ENCODE measurements at places on chromosomes 11 and 22. TPM values are rescaled to one million over a fixed set of nuclear protein-coding genes. Genes with fewer than 3 reads are reported as not detected.
A peak's percentile ranks its signal among the peaks of the same experiment; 100 is the strongest.

GRCh38 chr22:36087784-36088183 lies 59.2 kb upstream of the RBFOX2 start:
- H3K4me1 ChIP-seq: no peaks in the 10 kb centered on the region
- no peak overlapping the region for H3K4me3 ChIP-seq
- no peaks in the 10 kb centered on the region for H3K36me3 ChIP-seq
- no peak for DNase-seq
- no peak overlapping the region for H3K27ac ChIP-seq
- H3K27me3 ChIP-seq: no peaks in the 10 kb centered on the region

Gene HPX
- total RNA-seq: 5.2 TPM

GRCh38 chr22:37030560-37031281 lies 11.2 kb downstream of the MPST start:
- no peaks in the 10 kb centered on the region for H3K27me3 ChIP-seq
- H3K4me1 ChIP-seq: peaks cover 19% of the 10 kb centered on the region
- H3K36me3 ChIP-seq: peaks cover 8% of the 10 kb centered on the region
- no peak for DNase-seq
- no peak overlapping the region for H3K4me3 ChIP-seq

DNA sequence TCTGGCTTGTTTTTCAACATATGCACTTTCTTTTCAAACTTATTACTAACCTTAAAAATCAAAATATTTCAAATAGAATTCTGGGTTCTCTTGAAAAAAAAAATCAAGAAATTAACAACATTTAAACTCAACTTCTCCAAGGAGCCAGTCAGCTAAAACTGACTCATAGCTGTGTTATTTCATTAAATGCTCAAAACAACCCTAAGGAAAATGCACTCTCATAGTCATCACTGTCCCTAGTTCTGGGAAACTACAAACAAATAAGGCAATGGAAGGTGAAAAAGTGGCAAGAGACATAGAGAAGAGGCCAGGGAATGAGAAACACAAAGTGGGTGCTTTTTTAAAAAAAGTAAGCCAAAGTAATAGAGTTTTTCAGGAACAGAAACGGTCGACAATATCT lies 4.1 kb upstream of the ARHGAP20 start:
- no peak overlapping the region for H3K27ac ChIP-seq
- DNase-seq: no peak
- H3K4me3 ChIP-seq: no peak overlapping the region
- no peaks in the 10 kb centered on the region for H3K36me3 ChIP-seq
- H3K27me3 ChIP-seq: no peaks in the 10 kb centered on the region

Gene OR10A2
- total RNA-seq: not detected

DNA sequence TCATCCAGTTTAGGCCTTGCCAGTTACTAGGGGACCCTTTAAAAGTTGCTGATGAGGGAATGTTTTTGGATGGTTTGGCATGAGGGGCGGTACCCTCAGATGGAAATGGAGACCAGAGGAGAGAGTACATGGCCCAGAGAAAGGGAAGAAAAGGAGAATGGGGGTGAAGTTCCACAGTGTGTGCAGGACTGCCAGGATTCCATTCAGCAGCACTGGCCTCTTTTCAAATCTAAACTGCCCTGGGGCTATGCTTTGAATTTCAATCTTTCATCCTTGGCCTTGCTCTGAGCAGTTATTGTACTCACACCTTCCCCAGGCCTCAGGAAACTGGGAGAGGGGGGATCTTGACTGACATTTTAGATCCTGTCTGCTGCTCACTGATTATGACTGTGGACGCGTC lies 3.0 kb downstream of the SLC3A2 start:
- DNase-seq: no peak
- H3K27ac ChIP-seq: peak overlapping the region; percentile 100
- no peaks in the 10 kb centered on the region for H3K27me3 ChIP-seq
- H3K4me3 ChIP-seq: peak overlapping the region; percentile 99
- peaks cover 29% of the 10 kb centered on the region for H3K36me3 ChIP-seq

DNA sequence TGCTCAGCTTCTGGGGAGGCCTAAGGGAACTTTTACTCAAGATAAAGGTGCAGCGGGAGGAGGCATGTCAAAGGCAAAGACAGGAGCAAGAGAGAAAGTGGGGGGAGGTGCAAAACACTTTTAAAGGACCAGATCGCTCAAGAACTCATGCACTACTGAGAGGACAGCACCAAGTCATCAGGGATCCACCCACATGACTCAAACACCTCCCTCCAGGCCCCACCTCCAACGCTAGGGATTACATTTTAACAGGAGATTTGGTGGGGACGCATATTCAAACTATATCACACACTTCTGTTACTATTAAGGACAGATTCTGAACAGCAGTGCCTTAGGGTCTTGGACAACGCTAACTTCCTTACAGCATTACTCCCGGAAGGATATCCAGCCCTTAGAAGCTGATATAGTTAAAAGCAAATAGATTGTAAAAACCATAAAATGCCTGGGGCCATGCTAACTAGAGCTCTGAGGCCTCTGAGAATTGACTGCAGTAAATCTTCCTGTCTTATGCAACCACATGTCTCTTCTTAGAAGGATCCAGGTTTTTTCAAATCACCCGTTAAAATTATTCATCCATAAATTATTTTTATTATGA lies 16.7 kb upstream of the ZC3H12C start:
- H3K4me3 ChIP-seq: peak overlapping the region; percentile 33
- peaks cover 41% of the 10 kb centered on the region for H3K4me1 ChIP-seq
- peak overlapping the region; percentile 96 for H3K27ac ChIP-seq
- H3K36me3 ChIP-seq: peaks cover 2% of the 10 kb centered on the region
- DNase-seq: peak; percentile 40

Gene KIAA0930
- 31.1 TPM for total RNA-seq

DNA sequence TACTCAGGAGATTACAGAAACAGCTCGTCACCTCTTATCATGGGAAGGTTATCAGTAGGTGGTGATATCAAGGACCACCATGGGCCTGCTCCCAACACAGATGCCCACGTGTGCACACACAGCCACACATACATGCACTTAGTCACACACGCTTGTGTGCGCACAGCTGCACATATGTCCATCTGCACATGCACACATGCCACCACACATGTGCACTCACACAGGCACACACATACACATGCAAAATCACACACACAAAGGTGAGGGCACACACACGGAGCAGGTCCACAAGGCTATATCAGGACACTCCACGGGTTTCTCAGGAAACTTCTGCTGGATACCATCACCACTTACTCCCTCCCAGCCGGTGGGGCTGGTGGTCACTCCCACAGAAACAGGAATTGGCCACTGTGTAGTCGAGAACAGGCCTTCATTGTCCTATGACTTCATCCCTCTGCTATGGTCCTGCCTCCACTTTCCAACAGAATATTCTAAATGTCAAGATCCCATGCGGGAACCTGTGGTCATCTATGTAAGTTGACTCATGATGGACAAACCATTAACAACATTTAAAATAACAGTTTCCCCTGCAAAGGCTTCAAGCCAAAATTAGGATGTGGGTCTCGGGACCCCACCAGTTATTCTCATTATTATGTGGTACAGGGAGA lies 2.2 kb downstream of the C11orf24 start:
- H3K27ac ChIP-seq: peak overlapping the region; percentile 84
- H3K27me3 ChIP-seq: no peaks in the 10 kb centered on the region
- H3K4me1 ChIP-seq: peaks cover 26% of the 10 kb centered on the region
- H3K4me3 ChIP-seq: peak overlapping the region; percentile 28

Gene TMPRSS5
- 2.3 TPM for total RNA-seq

DNA sequence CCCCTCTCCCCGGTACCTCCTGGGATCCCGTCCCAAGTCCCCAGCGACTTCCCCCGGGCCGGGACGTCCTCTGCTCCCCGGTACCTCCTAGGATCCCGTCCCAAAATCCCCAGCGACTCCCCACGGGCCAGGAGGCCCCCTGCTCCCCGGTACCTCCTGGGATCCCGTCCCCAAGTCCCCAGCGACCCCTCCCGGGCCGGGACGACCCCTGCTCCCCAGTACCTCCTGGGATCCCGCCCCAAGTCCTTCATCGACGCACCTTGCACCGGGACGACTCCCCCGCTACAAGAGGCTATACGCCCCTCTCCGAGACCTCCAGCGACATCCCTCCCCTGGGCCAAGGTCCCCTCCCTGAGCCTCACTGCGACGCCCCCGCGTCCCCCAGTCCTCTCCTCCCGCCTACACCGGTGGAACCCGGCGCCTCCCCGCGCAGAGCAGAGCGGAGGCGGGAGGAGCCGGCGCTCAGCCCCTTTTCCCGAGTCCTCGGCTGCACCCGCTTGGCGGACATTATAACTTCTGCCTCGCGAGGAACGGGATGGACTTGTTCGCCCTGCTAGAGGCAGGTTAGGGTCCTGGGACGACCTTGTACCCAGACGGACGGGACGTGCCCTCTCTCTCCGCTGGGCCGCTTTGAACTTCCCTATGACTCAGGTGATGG lies 912 bp downstream of the KREMEN1 start:
- DNase-seq: peak; percentile 40
- H3K4me1 ChIP-seq: peaks cover 32% of the 10 kb centered on the region
- H3K27ac ChIP-seq: no peak overlapping the region
- peaks cover 10% of the 10 kb centered on the region for H3K27me3 ChIP-seq
- H3K36me3 ChIP-seq: no peaks in the 10 kb centered on the region
- H3K4me3 ChIP-seq: peak overlapping the region; percentile 84

Gene OR8G5
- not detected for total RNA-seq

DNA sequence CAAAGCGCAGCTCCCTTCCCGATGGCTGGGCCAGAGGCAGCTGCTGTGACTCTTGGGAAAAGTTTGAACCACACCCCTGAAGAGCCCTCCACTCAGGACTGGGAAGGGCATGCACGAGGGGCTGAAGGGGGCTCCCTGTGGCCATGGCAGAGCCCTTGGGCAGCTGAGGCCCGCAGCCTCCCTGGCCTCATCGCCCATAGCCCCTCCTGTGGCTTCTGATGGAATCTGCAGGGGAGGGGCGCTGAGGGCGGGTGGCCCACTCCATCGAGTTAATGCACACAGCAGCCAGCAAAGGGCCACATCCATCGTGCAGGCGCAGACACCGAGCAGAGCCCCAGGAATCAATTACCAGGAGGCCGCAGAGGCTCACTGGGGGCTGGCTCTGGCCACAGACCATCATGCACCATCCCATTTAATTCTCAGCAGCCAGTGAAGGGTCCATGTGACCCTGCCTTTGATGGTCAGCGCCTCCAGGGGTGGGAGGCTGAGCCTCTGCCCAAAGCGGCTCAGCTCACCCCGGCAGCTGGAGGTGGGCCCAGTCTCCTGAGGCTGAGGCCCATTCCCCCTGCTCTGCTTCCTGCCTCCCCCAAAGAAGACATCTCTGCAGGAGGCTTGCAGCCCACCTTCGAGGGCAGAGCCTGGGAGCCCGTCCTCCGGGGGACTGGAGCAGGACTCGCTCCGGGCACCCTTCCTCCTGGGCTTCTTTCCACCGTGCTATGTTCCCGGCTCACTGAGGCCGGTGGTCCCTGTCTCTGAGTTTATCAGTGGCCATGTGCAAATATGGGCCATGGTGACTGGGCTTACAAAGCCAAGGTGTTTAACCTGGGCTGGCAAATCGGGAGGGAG lies 1410.2 kb downstream of the BRD1 start:
- H3K4me3 ChIP-seq: no peak overlapping the region
- no peak overlapping the region for H3K27ac ChIP-seq
- DNase-seq: no peak

GRCh38 chr22:39920134-39920743 lies 19.4 kb downstream of the GRAP2 start:
- H3K27ac ChIP-seq: no peak overlapping the region
- peaks cover 12% of the 10 kb centered on the region for H3K4me1 ChIP-seq
- no peak for DNase-seq
- H3K36me3 ChIP-seq: no peaks in the 10 kb centered on the region
- no peak overlapping the region for H3K4me3 ChIP-seq

DNA sequence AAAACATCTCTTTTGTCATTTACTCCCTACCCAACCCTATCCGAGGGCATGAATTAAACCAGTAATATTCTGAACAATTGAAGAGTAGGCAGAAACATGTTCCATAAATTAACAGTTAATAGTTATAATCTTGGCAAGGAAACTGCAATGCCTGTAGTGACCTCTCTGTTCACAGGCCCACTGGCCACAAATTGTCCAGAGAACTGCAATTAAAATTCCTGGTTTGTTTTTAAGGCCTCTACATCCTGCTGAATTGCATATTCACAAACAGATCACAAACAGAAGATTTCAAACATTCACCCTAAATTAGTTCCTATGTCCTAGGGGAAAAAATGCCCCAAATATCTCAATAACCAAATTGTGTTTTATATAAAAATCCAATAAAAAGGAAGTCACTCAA lies 143.2 kb upstream of the TRPC6 start:
- peaks cover 7% of the 10 kb centered on the region for H3K4me1 ChIP-seq
- H3K27ac ChIP-seq: no peak overlapping the region
- H3K4me3 ChIP-seq: no peak overlapping the region
- H3K27me3 ChIP-seq: no peaks in the 10 kb centered on the region
- H3K36me3 ChIP-seq: no peaks in the 10 kb centered on the region

GRCh38 chr11:92269021-92269420 lies 44.4 kb downstream of the FAT3 start:
- DNase-seq: no peak
- H3K4me1 ChIP-seq: peaks cover 54% of the 10 kb centered on the region

Gene ARHGAP8
- total RNA-seq: 166 TPM

Gene MAJIN
- total RNA-seq: not detected

GRCh38 chr11:108881131-108881530 lies 216.3 kb downstream of the DDX10 start:
- no peaks in the 10 kb centered on the region for H3K27me3 ChIP-seq
- no peaks in the 10 kb centered on the region for H3K36me3 ChIP-seq
- H3K27ac ChIP-seq: no peak overlapping the region
- H3K4me1 ChIP-seq: peaks cover 6% of the 10 kb centered on the region
- no peak overlapping the region for H3K4me3 ChIP-seq

DNA sequence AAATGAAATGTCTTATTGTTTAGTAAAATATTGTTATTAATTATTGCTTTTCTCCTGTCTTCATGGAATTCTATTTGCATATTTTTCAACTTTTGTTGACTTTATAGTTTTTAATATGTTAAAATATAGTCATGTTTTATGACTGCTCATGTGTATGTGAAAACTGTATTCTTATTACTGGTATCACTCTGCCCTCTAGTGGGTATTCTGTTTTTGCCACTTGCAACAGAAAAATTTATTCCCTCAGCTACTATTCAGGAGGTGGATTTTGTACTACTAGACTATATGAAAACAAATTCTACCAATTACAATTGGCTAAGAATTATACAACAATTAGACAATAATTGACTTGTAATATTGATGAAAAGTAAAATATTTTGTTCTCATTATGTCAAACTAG lies 45.0 kb downstream of the OR4C6 start:
- DNase-seq: no peak
- H3K4me3 ChIP-seq: no peak overlapping the region

Gene ZC3H12C
- 17.0 TPM for total RNA-seq

DNA sequence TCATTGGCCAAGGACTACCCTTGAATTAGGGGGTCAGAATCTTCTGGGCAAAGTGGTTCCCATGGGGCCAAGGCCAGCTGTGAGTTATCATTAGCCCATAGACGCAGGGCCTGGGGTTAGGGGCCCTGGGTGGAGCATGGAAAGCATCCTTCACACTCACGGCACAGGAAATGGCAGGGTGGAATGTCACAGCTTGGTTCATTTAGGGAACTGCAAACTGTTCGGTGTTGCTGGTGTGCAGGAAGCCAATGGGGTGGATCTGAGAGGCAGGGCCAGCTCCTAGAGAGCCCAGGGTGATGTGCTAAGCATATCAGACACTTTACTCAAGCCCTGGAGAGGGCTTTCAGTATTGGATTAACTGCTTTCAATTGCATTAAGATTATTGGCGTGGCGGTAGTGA lies 42.9 kb downstream of the TECTA start:
- no peak overlapping the region for H3K27ac ChIP-seq
- H3K4me1 ChIP-seq: no peaks in the 10 kb centered on the region
- H3K36me3 ChIP-seq: no peaks in the 10 kb centered on the region
- no peak overlapping the region for H3K4me3 ChIP-seq
- H3K27me3 ChIP-seq: no peaks in the 10 kb centered on the region
- no peak for DNase-seq

Gene TRIM77
- not detected for total RNA-seq

Gene MS4A4A
- total RNA-seq: not detected

Gene CACNA1I
- 0.27 TPM for total RNA-seq

Measured in mesothelial cell of epicardium (in vitro differentiated cells).